Right forelimb (tissue), 1 donor: ENCODE measurements at places on chromosomes 7 and 10.

- DNase-seq = peak; percentile 66
These were observed 84.7 kb downstream of the SNX10 start for GRCh38 chr7:26376175-26376917.

GRCh38 chr10:126179637-126180036, 208.6 kb downstream of the ADAM12 start:
- no peak for DNase-seq

DNA sequence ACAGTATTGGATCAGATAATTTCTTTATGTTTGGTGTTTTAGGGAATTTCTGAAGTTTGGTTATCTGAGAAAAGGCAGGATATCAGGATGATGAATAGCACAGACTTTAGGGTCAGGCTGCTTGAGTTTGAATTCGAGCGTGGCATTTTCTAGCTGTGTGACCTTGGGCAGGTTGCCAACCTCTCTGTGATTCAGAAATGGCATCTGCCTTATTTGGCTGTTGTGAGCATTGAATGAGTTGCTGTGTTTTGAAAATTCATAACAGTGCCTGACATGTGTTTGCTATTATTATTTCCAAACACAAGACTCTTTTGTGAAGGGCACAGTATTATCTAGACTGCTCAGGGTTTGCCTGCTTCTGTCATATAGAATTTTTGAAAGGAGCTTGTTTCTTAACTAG, 66.9 kb downstream of the NXPH1 start:
- no peak for DNase-seq

DNA sequence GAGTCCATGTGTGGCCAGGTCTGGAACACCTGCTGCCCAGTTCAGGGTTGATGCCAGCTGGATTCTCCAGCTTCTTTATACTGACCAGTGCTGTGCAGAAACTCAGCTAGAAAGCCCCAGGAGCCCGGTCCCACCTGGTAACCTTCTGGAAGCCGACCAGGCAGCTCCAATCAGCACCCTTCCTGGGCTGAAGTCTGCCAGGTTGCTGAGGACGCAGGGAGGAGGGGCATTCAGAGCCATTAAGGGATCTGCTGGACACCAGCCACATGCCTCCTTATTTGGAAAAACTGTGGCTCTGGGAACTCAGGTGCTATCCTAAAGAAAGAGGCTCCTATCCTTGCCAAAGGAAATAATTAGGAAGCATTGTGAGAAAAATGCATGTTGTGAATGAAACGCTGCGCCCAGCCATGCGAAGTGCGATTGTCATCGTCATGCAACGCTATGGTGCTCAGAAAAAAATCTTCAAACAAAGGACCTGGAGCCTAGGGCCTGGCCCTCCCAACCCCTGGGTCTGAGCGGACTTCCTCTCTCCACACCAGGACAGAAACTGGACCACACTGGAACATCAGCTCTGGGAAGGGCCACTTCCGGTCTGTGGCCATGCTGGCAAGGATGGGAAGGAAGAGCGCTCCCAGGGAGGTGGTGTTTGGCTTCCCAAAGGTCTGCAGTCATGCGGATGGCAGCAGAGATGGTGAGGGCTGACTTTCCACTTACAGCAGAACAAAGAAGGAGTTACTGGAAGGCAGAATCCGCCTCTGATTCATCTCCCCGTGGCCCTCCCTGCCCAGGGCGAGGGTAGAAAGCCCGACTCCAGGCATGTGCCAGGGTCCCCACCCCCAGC, 90.1 kb downstream of the FAM53B start:
- no peak for DNase-seq

GRCh38 chr7:47497367-47498096, 84.4 kb downstream of the TNS3 start:
- no peak for DNase-seq

- DNase-seq = no peak
These were observed 66.0 kb downstream of the CALD1 start for GRCh38 chr7:134845461-134845860.

- no peak for DNase-seq
These were observed 16.0 kb downstream of the MXI1 start for GRCh38 chr10:110223298-110223925.

GRCh38 chr10:74008212-74008731, 10.4 kb downstream of the VCL start:
- no peak for DNase-seq

DNA sequence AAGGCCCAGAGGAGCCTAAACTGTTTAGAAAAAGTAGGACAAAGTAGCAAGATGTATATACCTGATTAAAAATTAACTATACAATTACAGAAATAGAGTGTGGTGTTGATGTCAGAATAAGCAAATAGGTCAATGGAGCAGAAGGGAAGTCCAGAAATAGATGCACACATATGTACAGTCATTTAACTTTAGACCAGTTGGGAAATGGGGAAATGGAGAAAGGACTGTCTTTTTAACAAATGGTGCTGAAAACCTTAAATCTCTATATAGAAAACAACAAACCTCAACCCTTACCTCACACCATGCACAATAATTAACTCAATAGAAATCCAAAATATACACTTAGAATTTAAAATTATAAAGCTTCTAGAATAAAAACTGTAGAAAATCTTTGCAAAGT, 72.2 kb downstream of the CH25H start:
- no peak for DNase-seq

- no peak for DNase-seq
These were observed 44.2 kb upstream of the TNS3 start for GRCh38 chr7:47625861-47626715.

DNA sequence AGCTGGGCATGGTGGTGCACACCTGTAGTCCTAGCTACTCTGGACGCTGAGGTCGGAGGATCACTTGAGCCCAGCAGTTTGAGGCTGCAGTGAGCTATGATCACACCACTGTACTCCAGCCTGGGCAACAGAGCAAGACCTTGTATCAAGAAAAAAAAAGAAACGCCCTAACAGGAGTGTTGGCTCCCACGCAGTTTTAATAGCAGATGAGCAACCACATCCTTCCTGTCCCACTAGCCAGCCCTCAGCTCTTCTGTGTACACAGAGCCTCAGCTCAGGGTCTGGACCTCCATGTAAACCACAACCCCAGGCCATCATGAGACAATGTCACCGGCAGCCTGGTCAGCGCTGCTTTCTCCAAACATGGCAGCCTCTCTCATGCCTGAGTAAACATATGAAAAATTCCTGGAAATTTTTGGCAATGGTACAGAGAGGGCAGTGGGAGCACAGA, 108.2 kb downstream of the PIP4K2A start:
- DNase-seq = no peak

DNA sequence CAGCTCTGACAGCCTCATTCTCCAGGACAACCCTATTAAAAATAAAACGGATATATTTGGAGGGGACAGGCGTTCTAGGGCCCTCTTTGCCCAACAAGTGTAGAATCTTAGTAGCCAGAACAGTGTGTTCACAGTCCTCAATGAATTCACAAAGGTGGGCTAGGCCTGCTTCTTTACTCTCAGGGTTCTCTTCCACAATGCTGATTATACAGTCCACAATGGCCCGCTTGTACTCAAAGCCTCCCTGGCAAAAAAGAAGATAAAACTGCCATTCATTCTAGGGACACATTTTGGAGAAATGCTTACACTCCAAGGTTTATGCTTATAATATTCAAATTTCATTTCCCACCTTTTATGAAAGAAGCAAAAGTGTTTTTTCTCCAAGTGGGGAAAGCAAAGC, 62.6 kb downstream of the MEST start:
- no peak for DNase-seq

GRCh38 chr7:77649716-77650349, 46.4 kb upstream of the RSBN1L start:
- DNase-seq = no peak

DNA sequence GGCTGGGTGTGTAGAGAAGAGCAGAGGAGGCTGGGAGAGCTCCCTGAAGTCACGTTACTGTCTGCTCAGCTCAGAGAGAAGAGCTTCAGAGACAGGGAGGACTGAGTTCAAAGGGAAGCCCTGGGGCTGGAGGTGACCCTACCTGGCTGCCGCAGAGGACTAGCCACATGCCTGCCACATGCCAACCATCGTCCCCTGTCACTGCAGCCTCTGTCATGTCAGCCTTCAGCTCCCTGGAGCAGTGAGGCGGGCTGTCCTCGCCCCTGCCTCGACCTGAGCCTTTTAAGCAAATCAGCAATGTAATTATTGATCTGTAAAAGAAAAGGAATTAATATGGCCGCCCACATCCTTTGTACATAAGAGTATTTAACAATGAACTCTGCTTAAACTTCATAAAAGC, 89.3 kb upstream of the RET start:
- no peak for DNase-seq
